ENCODE measurements at places on chromosomes 11 and 22. TPM values are rescaled to one million over a fixed set of nuclear protein-coding genes. Genes with fewer than 3 reads are reported as not detected.

Gene DMC1
- 10.1 TPM for total RNA-seq

Gene KREMEN1
- total RNA-seq: not detected

Gene RAB39A
- total RNA-seq: 0.18 TPM

- DNase-seq: no peak
- no peaks in the 10 kb centered on the region for H3K4me1 ChIP-seq
- no peak overlapping the region for H3K4me3 ChIP-seq
- H3K27ac ChIP-seq: no peak overlapping the region
- H3K27me3 ChIP-seq: no peaks in the 10 kb centered on the region
Measured at GRCh38 chr11:90997241-90997640, 774.4 kb upstream of the CHORDC1 start.

- H3K36me3 ChIP-seq: peaks cover 3% of the 10 kb centered on the region
- no peaks in the 10 kb centered on the region for H3K27me3 ChIP-seq
- H3K4me3 ChIP-seq: no peak overlapping the region
- DNase-seq: no peak
- H3K4me1 ChIP-seq: peaks cover 28% of the 10 kb centered on the region
Measured at GRCh38 chr11:65452806-65453490, 30.4 kb downstream of the NEAT1 start.

DNA sequence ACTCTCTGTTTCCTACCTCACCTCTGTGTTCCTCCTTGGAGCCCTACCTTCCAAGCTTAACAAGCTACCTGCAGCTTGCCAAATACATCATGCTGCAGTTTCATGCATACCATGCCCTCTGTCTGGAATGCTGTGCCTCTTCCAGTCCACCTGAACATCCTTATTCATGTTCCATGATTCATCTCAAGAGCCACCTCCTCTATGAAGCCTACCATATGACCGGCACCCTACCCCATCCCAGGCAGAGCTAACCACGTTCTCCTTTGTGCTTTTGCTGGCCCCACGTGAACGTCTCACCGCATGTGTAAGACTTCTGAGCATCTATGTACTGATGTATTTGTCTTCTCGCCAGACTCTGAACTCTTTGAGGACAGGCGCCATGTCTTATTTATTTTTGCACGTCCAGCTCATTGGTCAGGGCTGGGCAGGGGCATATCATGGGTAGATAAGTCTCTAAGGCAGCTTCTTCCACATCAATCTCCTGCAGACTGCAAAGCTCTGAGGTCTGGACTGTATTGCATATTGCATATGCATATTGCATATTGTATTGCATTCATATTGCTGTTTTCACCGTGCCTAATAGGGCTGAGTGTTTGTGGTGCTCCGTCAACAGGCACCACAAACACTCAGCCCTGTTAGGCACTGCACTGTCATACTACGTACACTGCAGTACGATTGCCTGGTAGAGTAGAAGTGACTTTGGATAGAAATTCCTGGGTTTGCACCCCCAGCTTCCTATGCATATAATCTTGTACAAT lies 31.0 kb downstream of the TST start:
- no peaks in the 10 kb centered on the region for H3K4me1 ChIP-seq
- no peak overlapping the region for H3K4me3 ChIP-seq
- H3K36me3 ChIP-seq: peaks cover 5% of the 10 kb centered on the region
- H3K27ac ChIP-seq: no peak overlapping the region

DNA sequence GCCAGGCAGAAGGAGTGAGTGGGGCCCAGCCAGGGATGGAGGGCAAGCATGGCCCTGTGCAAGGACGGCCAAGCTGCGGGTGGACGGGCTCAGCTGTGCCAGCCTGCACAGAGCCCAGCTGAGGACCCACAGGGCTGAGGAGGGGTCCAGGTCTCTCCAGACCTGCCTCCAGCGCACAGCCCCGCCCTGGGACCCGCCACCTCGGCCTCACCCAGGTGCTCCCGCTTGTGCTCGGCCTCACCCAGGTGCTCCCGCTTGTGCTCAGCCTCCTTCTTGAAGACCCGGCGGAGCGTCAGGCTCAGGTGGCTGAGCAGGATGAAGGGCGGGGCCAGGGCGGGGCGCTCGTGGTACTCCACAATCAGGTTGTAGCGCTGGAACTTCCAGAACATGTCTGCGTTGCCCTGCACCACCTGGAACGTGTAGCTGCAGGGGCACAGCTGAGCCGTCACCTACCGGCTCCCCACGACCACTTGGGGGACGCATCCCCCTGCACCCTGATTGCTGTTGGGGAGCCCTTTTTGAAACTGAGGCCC lies 6.4 kb downstream of the TSSC4 start:
- H3K4me1 ChIP-seq: peaks cover 7% of the 10 kb centered on the region
- H3K27ac ChIP-seq: no peak overlapping the region
- H3K27me3 ChIP-seq: no peaks in the 10 kb centered on the region
- no peak for DNase-seq
- no peak overlapping the region for H3K4me3 ChIP-seq
- peaks cover 5% of the 10 kb centered on the region for H3K36me3 ChIP-seq
